ENCODE measurements at places on chromosomes 5 and 9.

DNA sequence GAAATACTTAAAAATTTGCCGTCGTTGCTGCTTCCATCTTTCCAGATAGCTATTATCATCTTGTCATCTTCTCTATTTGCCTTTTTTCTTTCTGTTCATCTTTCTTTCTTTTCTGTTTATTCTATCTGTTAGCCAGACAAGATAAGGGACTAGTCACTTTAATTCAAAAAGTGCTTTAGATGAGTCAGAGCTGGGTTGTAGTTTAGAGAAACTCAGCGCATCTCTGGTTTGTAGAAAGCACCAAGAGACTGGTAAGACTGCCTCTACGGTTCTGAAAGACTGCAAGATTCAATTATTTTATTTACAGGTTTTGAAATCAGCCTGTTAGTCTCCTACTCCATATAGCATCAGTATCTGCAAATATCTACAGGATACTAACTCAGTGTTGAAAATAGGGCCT, 562.8 kb upstream of the RIOK2 start:
- H3K27me3 ChIP-seq: no peaks in the 10 kb centered on the region
- DNase-seq: no peak
- no peaks in the 10 kb centered on the region for H3K36me3 ChIP-seq
- no peak overlapping the region for H3K4me3 ChIP-seq
- H3K27ac ChIP-seq: no peak overlapping the region

DNA sequence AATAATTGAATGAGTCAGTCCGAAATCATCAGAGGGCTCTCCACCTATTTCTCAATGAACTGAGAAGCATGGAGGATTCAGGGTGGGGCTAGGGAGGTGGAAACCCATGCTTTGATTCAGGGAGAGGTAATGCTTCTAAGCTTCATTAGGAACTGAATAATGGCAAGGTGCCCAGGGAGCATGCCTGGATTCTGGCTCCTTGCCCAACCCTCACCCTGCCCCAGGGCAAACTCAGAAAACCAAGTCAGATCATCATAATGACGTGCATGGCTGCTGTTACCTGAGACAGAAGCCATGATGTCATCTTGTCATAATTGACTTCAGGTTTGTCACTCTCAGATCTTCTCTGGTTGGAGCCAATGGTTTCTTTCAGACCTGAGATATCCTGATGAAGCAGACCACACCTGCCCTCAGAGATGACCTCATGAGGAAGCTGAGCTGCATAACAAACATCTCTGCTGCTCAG, 199.6 kb downstream of the SYK start:
- no peaks in the 10 kb centered on the region for H3K36me3 ChIP-seq
- no peaks in the 10 kb centered on the region for H3K27me3 ChIP-seq
- H3K4me1 ChIP-seq: no peaks in the 10 kb centered on the region
- no peak overlapping the region for H3K27ac ChIP-seq

DNA sequence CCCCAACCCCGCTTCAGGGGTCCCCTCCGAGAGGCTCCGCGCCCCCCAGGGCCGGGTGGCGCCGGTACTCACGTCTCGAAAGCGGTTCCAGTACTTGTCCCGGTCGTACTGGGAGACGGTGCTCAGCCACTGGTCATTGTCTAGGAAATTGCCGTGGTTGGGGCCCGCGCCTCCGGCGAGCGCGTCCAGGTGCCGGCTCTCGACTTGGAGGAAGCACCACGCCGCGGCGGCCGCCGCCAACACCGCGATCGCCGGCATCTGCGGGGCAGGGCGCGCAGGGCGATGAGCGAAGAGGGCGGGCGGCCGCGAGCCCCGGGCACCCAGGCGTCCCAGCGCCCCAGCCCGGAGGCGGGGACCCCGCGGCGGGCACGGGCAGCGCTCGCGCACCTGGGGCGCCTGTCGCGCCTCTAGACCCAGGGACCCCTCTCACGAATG, 808 bp downstream of the SPOCK1 start:
- H3K4me1 ChIP-seq: no peaks in the 10 kb centered on the region
- no peak overlapping the region for H3K4me3 ChIP-seq
- DNase-seq: no peak
- H3K27ac ChIP-seq: no peak overlapping the region
- H3K27me3 ChIP-seq: no peaks in the 10 kb centered on the region

DNA sequence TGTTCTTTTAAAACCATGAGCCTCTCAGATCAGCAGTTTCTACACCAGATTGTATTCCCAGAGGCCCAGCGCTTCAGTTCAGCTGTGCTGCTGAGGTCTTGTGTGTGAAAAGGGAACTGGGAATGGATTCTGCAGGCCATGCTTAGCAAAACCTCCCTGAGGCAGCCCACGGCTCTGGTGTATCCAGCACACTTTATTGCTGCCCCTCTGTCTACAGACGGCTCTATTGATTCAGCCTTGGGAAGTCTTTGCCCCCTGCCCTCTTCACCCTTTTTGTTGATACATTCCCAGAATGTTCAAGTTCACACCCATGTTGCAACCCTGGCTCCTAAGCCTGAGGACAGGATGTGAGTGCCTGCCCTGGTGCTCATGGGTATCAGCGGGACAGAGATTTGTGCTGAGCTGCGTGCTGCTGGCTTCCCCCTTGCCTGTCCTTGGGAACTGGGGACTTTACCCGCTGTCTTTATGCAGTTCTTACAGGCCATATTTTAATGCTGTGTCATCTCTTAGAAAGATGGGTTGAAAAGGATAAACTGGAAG, 37.3 kb downstream of the ARHGAP26 start:
- no peaks in the 10 kb centered on the region for H3K27me3 ChIP-seq
- no peak overlapping the region for H3K27ac ChIP-seq
- no peak overlapping the region for H3K4me3 ChIP-seq
- no peak for DNase-seq
- no peaks in the 10 kb centered on the region for H3K36me3 ChIP-seq

- H3K4me3 ChIP-seq: no peak overlapping the region
- no peaks in the 10 kb centered on the region for H3K4me1 ChIP-seq
- no peak for DNase-seq
- no peaks in the 10 kb centered on the region for H3K27me3 ChIP-seq
- H3K36me3 ChIP-seq: no peaks in the 10 kb centered on the region
Measured at GRCh38 chr5:151427258-151427657, 20.1 kb upstream of the SLC36A1 start.

DNA sequence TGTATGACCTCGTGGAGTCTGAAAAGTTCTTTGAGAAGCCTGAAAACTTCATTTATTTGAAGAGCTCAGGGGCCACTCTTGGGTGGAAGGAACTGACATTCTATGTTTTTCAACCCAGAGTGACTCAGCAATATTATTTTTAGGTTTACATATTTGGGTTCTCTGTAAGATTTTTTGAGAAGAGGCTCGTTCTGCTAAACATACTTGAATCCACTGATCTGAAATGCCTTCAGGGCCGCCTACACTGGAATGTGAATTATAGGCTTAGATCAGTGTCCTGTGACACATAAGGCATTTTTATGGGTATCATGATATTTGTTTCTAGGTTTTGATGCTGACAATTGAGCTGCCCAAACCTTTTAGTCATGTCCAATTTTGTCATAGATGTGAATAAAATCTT, 86.2 kb downstream of the PSAT1 start:
- DNase-seq: no peak
- no peaks in the 10 kb centered on the region for H3K27me3 ChIP-seq
- no peak overlapping the region for H3K4me3 ChIP-seq
- H3K36me3 ChIP-seq: no peaks in the 10 kb centered on the region

- H3K27me3 ChIP-seq: no peaks in the 10 kb centered on the region
- no peaks in the 10 kb centered on the region for H3K36me3 ChIP-seq
- H3K4me1 ChIP-seq: peaks cover 84% of the 10 kb centered on the region
- no peak overlapping the region for H3K4me3 ChIP-seq
- no peak overlapping the region for H3K27ac ChIP-seq
Measured at GRCh38 chr9:99108131-99108530, 3.2 kb downstream of the TGFBR1 start.

DNA sequence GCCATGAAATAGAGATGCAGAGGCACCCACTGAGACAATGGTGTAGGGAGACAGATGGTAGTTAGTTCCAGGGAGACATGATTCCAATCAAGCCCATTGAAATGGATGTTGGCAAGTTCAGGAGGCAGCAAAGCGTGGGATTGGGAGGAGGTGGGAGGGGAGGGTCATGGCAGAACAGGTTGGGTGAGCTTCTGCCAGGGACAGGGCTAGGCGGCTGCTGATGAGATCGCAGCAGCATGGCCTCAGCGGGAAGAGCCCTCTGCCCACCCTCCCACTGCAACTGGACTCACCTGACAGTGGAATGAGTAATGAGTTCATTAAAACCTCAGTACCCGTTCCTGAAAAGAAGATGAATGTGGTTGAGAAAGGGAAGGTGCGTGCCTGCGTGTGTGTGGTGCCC, 418.2 kb downstream of the CDK5RAP2 start:
- H3K27ac ChIP-seq: no peak overlapping the region
- no peak for DNase-seq
- H3K36me3 ChIP-seq: no peaks in the 10 kb centered on the region
- H3K4me1 ChIP-seq: no peaks in the 10 kb centered on the region

DNA sequence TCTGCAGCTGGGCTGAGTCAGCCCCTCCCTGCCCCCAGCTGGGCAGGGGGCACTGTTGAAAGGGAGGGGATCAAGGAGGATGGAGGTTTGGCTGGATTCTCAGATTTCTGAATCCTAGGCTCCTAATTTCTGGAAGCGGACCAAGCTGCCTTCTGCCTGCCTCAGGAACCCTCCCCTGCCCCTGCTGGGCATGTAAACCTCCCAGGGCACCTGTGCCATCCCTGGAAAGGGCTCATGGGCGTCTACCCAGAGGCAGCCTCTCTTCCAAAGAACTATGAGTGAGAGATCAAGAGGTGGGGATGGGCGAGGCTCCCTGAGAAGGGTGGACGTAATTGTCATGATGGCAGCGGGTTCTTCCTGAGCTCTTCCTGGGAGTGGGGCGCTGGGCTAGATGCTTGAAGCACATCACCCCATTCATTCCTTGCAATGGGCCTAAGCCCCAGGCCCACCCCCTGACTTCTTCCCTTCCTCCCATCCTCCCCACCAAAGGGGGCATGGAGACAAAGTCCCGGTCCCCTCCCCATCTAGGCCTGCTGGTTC, 21.6 kb downstream of the CSF1R start:
- H3K27me3 ChIP-seq: no peaks in the 10 kb centered on the region
- no peak overlapping the region for H3K4me3 ChIP-seq
- DNase-seq: no peak

- no peak overlapping the region for H3K4me3 ChIP-seq
- H3K4me1 ChIP-seq: no peaks in the 10 kb centered on the region
- no peaks in the 10 kb centered on the region for H3K36me3 ChIP-seq
Measured at GRCh38 chr9:83142389-83142788, 79.4 kb upstream of the RASEF start.
